Spleen (tissue), 13 donors: ENCODE measurements at places on chromosomes 7 and 10. TPM values are rescaled to one million over a fixed set of nuclear protein-coding genes. Genes with fewer than 3 reads are reported as not detected.

DNA sequence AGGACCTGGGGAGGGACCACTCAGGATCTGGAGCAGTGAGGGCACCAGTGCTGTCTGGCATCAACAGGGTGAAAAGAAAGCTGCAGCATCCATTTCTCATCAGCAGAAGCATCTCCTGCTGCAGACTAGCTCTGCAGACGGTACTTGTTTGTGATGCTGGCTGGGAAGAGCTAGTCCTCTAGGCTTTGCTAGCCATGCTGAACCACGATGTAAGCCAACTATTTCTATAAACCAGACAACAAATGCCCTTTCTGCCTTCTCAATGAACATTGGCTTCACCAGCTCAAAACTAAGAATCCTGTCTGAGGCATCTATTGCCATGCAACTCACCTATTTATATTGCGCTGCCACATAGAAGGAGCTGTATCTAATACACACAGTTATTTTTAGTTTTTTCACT, 65.6 kb downstream of the CTTNBP2 start:
- no peak overlapping the region for H3K4me3 ChIP-seq
- no peak overlapping the region for H3K27ac ChIP-seq
- no peaks in the 10 kb centered on the region for H3K27me3 ChIP-seq
- no peak for DNase-seq
- H3K36me3 ChIP-seq, result no peaks in the 10 kb centered on the region

Gene TSPAN12
- 43.5 TPM for total RNA-seq

Gene OLAH
- not detected for total RNA-seq

GRCh38 chr7:151725844-151726651, 150.9 kb downstream of the PRKAG2 start:
- H3K27me3 ChIP-seq, result no peaks in the 10 kb centered on the region
- no peaks in the 10 kb centered on the region for H3K36me3 ChIP-seq
- H3K4me3 ChIP-seq, result no peak overlapping the region
- H3K27ac ChIP-seq, result no peak overlapping the region
- peaks cover 31% of the 10 kb centered on the region for H3K4me1 ChIP-seq
- no peak for DNase-seq

DNA sequence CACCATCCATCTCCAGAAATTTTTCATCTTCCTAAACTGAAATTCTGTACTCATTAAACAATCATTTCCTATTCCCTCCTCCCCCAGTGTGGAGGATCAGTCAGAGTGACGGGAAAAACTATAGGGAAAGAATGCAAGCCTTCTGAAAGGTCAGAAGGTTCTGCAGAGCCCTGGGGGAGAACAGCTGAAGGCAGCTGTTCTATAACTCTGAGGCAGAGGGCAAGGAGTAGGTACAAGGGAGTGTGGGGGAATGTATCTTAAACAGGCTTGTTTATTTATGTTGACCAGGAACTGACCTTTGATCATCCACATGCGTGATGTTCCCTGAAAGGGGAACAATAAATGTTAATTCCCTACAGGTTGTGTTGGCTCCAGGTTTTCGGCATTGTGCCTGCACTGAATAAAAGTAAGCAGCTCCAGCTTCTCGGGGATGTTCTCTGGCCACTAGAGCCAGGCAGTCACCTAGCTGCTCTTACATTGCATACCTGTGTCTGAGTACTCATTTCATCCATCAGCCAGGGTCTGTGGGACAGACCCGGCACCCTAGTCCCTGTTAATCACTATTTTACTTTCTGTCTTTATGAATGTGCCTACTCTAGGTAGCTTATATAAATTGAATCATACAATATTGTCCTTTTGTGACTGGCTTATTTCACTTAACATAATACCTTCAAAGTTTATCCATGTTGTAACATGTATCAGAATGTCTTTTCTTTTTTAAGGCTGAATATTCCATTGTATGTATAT, 5.8 kb downstream of the IFIT1 start:
- peaks cover 19% of the 10 kb centered on the region for H3K4me1 ChIP-seq
- no peaks in the 10 kb centered on the region for H3K36me3 ChIP-seq
- no peaks in the 10 kb centered on the region for H3K27me3 ChIP-seq
- no peak overlapping the region for H3K4me3 ChIP-seq

DNA sequence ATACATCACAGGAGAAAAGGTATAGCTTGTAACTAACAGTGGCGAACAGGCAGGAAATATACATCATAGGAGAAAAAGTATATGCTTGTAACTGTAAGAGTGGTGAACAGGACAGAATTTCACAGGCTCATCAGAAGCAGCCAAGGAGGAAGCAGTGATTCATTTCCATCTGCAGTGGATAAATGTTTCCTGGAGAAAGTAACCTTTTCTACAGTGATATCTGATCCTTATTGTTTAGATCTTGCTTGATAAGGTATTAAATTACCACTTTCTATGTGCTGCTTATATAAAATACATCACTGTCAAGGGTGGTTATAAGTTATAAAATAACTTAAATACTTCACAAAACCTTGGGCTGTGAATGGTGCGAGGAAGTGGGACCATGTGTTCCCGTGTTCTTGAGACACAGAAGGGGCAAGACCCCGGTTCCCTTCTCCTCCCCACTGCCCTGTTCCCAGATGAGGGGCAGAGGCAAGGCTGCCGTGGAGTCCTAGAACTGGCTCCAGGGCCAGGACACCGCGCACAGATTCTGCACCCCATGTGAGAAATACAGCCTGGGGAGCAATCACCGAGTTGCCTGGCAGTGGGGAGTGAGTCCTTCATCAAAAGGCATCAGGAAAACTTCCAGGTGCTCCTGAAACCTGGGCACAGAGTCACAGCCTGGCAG, 135.2 kb downstream of the DIP2C start:
- peaks cover 10% of the 10 kb centered on the region for H3K4me1 ChIP-seq
- no peak for DNase-seq
- no peak overlapping the region for H3K27ac ChIP-seq
- H3K36me3 ChIP-seq, result no peaks in the 10 kb centered on the region

DNA sequence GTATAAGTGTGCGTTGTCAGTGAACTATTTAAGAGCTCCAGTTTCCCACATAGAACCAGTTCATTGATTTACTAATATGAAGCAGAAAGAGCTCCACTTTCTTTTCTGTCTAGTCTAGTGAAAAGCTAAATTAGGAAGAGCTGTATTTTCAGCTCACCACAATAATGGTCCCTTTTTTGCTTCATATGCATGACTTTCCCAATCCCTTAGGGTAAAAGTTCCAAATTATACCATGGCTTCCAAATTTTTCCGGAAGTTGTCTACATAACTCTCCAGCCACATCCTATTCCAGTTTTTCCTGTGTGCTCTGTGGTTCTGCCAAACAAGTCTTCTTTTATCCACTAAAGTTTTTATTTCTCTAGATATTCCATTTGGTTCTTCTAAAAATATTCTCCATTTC, 685.2 kb downstream of the REEP3 start:
- no peak overlapping the region for H3K27ac ChIP-seq
- no peak overlapping the region for H3K4me3 ChIP-seq
- DNase-seq, result no peak
- H3K4me1 ChIP-seq, result no peaks in the 10 kb centered on the region

DNA sequence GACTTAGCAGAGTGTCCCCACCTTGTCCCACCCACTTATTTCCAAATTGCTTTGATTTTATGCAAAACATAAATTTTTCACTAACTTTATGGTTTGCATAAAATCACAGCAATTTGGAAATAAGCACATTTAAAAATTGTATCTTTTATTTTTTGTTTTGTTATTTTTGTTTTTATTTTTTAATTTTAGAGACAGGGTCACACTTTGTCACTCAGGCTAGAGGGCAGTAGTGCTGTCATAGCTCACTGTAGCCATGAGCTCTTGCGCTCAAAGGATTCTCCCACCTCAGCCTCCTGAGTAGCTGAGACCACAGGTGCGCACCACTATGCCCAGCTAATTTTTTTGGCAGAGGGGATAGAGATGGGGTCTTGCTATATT, 43.2 kb downstream of the APBB1IP start:
- H3K36me3 ChIP-seq, result no peaks in the 10 kb centered on the region
- peaks cover 62% of the 10 kb centered on the region for H3K4me1 ChIP-seq
- no peak for DNase-seq
- no peak overlapping the region for H3K4me3 ChIP-seq

DNA sequence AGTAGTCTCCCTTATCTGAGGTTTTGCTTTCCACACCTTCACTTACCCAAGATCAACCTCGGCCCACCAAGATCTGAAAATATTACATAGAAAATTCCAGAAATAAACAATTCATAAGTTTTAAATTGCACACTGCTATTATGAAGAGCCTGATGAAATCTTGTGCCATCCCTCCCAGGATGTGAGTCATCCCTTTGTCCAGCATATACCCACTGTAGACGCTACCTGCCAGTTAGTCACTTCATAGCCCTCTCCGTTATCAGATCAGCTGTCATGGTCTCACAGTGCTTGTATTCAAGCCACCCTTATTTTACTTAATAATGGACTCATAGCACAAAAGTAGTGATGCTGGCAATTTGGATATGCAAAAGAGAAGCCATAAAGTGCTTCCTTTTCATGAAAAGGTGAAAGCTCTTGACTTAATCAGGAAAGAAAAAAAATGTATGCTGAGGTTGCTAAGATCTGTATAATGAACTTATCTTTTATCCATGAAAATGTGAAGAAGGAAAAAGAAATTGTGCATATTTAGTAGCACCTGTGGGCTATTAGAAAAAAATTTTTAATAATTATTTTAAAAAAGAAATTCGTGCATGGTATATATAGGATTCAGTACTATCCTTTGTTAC, 9.8 kb upstream of the MRPS16 start:
- no peak for DNase-seq
- peaks cover 6% of the 10 kb centered on the region for H3K4me1 ChIP-seq
- no peak overlapping the region for H3K4me3 ChIP-seq
- H3K27me3 ChIP-seq, result no peaks in the 10 kb centered on the region
- no peaks in the 10 kb centered on the region for H3K36me3 ChIP-seq

Gene HOXA9
- 0.51 TPM for total RNA-seq

Gene PIK3CG
- 37.4 TPM for total RNA-seq

DNA sequence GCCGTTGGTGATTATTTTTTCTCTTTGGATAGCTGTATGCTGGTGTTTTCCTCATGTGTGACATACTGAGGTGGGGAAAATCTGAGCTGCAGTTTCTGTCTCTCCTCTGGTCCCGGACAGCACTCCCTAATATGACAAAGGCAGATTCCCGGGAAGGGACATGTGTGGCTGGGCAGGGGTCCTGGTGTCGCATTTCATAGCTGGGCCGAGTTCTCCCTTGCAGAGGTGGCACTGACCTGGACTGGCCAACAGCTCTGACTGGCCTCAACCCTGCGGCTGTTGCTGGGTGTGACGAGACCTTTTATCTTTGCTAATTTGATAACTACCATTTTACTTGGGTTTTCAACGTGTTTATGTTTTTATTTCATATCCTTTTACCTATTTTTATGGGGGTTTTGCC, 248.6 kb upstream of the TCERG1L start:
- H3K27ac ChIP-seq, result no peak overlapping the region
- no peaks in the 10 kb centered on the region for H3K36me3 ChIP-seq
- H3K4me1 ChIP-seq, result no peaks in the 10 kb centered on the region
- no peak for DNase-seq
- H3K27me3 ChIP-seq, result no peaks in the 10 kb centered on the region

- no peak overlapping the region for H3K27ac ChIP-seq
- no peaks in the 10 kb centered on the region for H3K27me3 ChIP-seq
- no peak for DNase-seq
- no peaks in the 10 kb centered on the region for H3K36me3 ChIP-seq
- no peak overlapping the region for H3K4me3 ChIP-seq
- H3K4me1 ChIP-seq, result peaks cover 53% of the 10 kb centered on the region
Observed at GRCh38 chr7:116224492-116225098, 14.3 kb downstream of the TES start.

Gene GLI3
- total RNA-seq, result 0.94 TPM

- H3K36me3 ChIP-seq, result peaks cover 18% of the 10 kb centered on the region
- no peak overlapping the region for H3K4me3 ChIP-seq
- H3K27ac ChIP-seq, result no peak overlapping the region
- H3K27me3 ChIP-seq, result no peaks in the 10 kb centered on the region
- DNase-seq, result no peak
Observed at GRCh38 chr10:102368077-102368476, 27.4 kb upstream of the NFKB2 start.

Gene ERVW-1
- total RNA-seq, result not detected

Gene SYT15
- 2.9 TPM for total RNA-seq

GRCh38 chr10:51860257-51860656, 160.9 kb upstream of the CSTF2T start:
- H3K36me3 ChIP-seq, result no peaks in the 10 kb centered on the region
- H3K4me1 ChIP-seq, result no peaks in the 10 kb centered on the region
- no peak overlapping the region for H3K4me3 ChIP-seq
- no peaks in the 10 kb centered on the region for H3K27me3 ChIP-seq
- no peak overlapping the region for H3K27ac ChIP-seq

- no peaks in the 10 kb centered on the region for H3K36me3 ChIP-seq
- no peak overlapping the region for H3K27ac ChIP-seq
- DNase-seq, result no peak
- no peaks in the 10 kb centered on the region for H3K4me1 ChIP-seq
- no peak overlapping the region for H3K4me3 ChIP-seq
Observed at GRCh38 chr7:133386205-133386604, 133.3 kb downstream of the EXOC4 start.

DNA sequence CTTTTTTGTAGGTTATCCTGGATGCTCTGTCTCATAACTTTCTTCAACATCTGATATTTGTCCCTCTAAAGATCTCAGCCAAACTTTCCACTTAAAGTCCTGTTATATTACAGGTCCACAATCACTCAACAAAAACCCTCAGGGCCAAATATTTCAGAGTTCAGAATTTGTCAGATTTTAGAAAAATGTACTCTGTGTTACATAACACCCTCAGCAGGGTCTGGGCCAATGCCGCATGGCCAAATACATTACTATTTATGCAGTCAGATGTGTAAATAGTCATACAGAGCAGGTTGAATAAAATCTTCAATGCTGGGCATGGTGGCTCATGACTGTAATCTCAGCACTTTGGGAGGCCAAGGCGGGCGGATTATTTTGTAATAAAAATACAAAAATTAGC, 11.5 kb downstream of the RAB19 start:
- no peak overlapping the region for H3K27ac ChIP-seq
- no peak overlapping the region for H3K4me3 ChIP-seq
- DNase-seq, result no peak
- H3K36me3 ChIP-seq, result peaks cover 42% of the 10 kb centered on the region
- no peaks in the 10 kb centered on the region for H3K4me1 ChIP-seq

Gene NXPH1
- not detected for total RNA-seq

- H3K36me3 ChIP-seq, result no peaks in the 10 kb centered on the region
- DNase-seq, result no peak
- no peak overlapping the region for H3K27ac ChIP-seq
Observed at GRCh38 chr7:115499956-115500355, 530.6 kb downstream of the TFEC start.
